ENCODE measurements at places on chromosomes 12 and 14.

GRCh38 chr14:63191211-63191610 lies 13.0 kb upstream of the RHOJ start:
- no peak for DNase-seq

DNA sequence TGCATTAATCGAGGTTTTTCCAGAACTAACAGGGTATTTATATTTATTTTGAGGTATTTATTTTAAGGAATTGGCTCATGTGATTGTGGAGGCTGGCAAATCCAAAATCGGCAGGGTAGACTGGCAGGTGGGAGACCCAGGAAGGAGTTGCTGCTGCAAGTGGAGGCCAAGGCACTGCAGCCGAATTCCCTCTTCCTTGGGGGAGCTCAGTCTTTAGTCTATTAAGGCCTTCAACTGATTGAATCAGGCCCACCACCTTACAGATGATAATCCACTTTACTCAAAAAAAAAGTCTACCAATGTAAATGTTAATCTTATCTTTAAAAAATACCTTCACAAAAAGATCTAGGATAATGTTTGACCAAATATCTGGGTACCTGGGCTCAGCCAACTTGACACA lies 1.2 kb upstream of the OAS2 start:
- no peak for DNase-seq

DNA sequence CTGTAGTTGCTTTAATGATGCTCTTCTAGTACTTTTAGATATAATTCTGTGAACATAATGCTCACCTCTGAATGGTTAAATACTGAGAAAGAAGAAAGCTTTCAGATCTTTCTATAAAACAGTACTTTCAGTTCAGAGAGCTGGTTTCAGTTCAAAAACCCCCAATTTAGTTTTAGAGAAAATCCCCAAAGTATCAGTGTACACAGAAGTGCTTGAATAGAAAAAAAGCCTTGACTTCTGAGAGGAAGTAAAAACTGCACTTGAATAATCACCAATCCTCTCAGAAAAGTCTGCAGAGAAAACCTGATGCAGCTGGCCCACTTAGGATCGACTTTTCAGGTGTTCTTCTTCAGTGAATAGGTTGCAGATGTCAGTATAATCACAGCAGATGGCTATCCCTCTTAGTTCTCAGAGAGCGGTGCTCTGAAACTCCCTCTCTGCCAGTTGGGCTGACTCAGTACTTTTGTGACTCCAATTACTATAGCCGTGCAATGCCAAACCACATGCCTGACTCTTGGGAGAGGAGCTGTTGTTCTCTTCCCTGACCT lies 616.3 kb downstream of the LRFN5 start:
- no peak for DNase-seq

DNA sequence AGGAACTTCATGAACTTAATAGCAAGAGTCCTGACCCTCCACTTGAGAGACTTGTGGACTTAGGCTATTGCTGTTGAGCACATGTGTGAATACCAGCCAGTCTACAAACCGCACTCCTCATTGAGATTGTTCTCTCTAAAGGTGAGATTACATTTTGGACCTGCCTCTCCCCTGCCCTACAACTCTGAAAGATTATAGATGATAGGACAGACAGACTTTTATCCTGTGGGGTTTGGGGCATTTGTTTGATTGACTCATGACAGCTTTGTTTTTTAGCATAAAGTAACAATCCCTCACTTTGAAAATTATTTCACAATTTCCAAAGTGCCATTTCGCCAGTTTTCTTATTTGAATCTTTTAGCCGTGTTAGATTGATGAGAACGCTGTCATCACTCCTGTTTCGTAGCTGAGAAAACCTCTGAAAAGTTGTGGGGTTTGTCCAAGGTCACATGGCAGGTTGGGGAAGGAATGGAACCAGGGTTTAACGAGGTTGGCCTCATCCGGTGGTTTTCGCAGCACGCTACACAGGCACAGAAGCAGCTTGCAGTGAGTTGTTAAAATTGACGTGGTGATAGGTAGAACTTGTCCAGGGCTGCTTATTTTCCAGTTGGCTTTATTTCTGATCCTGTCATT lies 836 bp downstream of the EVL start:
- no peak for DNase-seq

GRCh38 chr12:6123258-6123657 lies 1.2 kb downstream of the VWF start:
- no peak for DNase-seq

DNA sequence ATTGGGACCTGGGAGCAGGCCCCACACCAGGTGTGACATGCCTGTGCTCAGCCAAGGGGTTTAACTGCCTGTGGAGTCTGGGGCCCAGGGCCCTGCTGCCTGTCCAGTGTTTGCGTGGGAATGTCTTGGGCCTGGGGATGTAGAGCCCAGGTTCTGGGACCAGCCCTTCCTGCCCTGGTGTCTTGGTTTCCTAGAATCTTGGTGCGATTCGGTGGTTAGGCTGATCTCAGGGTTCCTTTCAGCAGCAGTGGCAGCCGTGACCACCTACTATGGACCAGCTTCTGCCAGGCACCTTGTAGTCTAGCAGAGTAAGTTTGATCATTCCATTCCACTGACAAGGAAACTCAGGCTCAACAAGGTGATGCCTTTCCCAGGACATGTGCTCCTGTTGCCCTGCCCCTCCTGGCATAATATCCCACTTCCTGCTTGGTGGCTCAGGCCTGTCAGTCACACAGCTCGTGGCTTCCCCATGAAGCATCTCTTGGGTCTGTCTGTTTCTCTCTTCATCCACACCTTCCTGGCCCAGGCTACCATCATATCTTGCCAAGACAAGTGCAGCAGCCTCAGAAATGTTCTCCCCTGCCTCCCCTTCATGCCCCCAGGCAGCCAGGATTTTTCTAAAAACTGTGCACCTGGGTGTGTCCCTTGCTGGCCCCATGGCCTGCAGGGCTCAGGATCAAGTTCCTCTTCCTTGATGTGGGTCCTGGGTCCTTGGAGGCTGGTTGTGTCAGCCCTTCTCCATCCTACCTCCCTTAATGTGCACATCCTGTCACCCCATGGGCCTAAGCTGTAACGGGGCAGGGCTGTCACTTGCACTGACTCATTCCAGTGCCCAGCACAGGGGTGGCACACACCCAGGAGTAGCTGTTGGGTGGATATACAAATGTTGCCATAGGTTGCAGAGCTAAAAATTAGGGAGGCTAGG lies 101.6 kb downstream of the SLC25A47 start:
- no peak for DNase-seq

- no peak for DNase-seq
These were observed 33.8 kb upstream of the FGD4 start for GRCh38 chr12:32365473-32366064.

DNA sequence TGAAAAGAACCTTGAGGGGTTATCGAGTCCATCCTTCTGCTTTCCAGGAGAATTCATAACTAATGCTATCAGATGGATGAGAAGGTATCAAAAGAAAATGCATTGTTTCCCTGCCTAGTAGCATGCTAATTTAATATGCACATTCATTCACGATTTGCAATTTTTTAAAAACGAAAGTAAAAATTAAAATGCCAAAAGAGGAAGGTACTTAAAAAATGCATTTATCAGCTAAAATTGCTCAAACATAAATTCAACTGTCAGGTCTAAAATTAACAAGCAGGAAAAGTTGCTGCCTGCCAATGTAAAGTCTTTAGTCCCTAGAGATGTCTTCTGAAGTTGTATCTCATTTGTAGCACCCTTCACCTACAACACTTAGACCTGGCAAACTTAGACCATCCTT lies 7.9 kb downstream of the ATF7 start:
- no peak for DNase-seq

DNA sequence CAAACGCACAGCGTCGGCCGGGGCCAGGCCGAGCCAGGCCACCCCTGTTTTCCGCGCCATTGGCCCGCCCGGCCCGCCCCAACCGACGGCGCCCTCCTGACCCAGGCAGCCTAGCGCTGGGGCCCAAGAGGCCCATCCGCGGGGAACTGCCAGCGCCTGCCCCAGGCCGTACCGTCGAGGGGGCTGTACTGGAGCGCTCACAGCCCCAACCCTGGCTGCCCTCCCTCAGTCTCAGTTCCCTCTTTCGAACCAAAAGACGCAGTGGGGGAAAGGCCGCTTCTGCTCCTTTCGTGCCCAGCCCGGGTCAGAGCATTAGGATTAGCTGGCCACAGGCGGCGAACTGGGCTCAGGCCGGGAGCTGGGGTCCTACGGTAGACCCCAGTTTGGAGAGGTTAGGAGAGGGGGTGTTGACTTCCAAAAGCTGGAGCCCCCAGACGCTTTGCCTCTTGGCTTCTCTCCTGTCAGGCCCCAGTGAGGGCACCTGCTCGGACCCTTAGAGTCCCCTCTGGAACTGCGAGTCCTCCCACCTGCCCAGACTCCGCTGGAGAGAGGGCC lies 1.9 kb downstream of the NKX2-1 start:
- no peak for DNase-seq

DNA sequence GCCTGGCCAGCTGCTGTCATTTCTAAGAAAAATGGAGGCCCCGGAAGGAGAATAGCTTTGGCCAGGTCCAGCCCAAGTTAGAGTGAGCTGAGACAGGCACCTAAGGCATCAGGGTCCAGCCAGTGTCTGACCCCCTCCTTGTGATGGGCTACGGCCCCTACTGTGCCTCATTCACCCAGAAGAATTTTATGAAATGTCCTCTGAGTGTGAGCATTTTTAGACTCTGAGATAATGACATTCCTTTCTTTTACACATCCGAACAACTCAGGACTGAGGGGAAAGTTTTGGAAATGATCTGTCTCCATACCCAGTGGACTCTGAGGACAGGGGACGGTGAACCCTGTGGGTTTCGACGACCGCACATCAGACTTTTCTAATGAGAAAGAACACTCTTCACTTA lies 50.4 kb downstream of the SLC24A4 start:
- no peak for DNase-seq

DNA sequence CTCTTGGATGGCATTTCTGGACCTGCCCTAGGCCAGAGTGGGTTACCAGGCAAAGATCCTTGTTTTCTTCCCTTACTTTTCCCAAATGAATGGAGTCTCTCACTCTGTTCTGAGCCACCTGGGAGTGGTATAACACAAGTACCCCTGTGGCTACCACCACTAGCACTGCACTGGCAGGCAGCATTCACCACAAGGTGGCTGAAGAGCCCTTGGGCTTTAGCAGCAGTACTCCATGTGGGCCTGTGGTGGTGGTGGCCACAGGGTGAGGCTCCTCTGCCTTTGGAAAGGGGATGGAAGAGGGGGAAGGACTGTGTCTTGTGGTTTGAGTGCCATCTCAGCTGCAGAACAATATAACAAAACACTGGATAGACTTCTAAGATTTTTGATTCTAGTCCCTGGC lies 38.1 kb upstream of the LMNTD1 start:
- DNase-seq, result no peak

- DNase-seq, result no peak
These were observed 134.1 kb downstream of the KCNA5 start for GRCh38 chr12:5177731-5178130.

- no peak for DNase-seq
These were observed 153.7 kb upstream of the ABCD2 start for GRCh38 chr12:39773266-39773665.

DNA sequence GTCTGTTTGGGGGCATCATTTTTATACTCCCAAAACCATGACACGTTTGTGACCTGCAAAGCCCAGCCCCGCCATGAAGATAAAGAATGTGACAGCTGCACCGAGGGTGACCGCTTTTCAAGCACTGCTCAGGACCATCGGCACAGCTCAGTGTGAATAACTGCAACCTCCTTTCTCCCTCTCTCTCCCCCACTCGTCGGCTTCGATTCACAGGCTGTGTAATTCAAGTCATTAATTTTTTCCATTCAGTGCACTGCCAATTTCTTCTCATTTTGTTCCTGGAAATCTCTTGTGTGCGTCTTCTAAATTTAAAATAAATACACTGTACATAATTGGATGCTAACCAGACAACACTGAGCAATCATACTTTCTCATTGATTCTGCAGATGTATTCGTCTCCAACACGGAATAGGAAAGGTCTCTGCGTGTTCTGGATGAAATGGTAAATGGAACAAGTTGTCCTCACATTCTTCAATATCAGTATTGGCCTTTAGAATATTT lies 260.8 kb downstream of the TTC8 start:
- DNase-seq, result no peak

DNA sequence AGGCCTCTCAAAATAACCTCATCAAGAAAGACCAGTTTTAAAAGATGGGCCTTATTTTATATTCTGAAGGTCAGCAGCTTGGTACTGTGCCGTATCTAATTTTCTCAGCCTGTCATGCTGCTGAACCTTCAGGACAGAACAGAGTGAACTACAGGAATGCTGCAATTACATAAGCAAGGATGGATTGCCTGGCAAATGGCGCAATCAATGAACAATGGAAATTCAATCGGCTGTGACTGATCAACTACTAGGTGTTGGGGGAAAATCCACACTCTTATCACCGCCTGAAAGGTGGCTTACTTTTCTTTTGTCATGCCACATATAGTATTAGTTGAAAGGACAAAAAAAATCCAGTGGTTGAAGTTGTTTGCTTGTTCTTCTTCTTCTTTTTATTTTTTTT lies 8.5 kb downstream of the ACSS3 start:
- DNase-seq, result no peak

DNA sequence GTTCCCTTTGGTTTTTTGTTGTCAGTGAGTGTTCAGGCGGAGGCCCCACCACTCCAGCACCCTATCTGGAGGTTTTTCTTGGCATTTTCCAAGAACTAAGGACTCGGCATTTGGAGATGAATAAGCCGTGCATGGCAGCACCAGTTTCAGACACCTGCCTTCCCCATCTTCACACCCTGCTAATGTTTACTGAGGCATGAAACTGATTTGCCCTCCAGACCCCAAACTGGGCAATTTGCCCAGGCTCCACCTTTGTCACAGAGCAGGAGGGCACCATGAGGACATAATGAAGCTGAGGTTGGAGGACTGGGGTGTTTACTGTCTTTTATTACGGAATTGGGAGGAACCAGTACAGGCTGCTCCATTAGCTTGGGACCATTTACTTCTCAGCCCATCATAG lies 113.4 kb downstream of the LGMN start:
- DNase-seq, result no peak

DNA sequence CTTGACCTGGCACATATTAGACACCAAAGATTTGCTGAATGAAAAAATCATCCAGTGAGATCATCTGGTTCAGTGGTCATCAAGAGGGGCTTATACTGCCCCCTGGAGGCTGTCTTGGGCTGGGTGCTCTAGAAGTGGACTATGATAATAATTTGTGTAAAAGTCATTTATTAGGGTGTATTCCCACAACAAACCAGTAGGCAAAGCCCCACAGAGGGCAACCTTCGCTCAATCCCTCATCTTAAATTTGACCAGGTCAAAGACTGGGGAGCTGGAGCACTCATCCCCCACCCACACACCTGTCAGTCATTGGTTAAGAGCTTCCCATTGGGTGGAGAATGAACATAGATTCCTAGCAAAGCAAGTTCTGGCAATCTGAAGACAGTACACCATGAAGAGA lies 20.0 kb upstream of the FICD start:
- no peak for DNase-seq

DNA sequence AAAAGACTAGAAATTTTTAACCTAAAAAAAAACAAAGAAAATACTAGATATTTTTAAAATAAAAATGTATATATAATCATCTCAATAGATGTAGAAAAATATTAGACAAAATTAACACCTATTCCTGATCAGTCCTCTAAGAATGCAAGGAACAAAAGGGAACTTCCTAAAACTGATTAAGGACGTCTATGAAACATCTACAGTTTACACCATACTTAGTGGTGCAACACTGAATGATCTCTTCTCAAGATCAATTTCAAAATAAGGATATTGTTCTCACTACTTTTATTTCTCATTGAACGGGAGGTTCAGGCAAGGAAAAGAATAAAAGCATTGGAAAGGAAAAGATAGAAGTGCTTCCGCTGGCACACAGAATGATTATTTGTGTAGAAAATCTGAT lies 16.0 kb downstream of the OLR1 start:
- DNase-seq, result no peak

Measured in activated gamma-delta T cell (primary cell).